ENCODE measurements at places on chromosomes 5 and 9. TPM values are rescaled to one million over a fixed set of nuclear protein-coding genes. Genes with fewer than 3 reads are reported as not detected.

LCN10 gene
- total RNA-seq = 2.4 TPM

CER1 gene
- total RNA-seq = 4.1 TPM

SAXO1 gene
- 0.02 TPM for total RNA-seq

TLX3 gene
- total RNA-seq = 0.16 TPM

PDE6A gene
- total RNA-seq = not detected

SLC25A48 gene
- total RNA-seq = 1.1 TPM

TAF11L4 gene
- total RNA-seq = not detected

SPATA31D4 gene
- total RNA-seq = not detected

GRIN1 gene
- total RNA-seq = 6.6 TPM

DNA sequence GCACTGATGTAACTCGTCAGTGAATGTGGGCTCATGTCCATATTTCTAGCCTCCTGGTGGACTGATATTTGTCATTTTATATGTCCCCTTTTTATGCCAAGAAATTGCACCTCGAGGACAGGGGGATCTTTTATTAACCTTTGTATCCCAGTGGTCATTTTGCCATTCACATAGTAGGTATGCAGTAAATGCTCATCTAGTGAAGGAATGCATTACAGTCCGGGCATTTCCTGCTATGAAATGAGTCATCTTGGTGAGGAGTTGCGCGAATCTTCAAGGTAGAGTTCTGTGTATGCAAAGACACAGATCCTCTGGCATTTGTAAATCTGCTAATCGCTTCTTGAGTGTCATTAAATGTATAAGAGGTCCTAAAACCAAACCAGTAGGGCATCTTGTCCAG lies 755.5 kb upstream of the ADAMTS16 start:
- no peak for DNase-seq

- no peak for DNase-seq
Measured at GRCh38 chr9:126219166-126219565, 107.5 kb upstream of the MVB12B start.

- DNase-seq = no peak
Measured at GRCh38 chr9:92561374-92562330, 25.9 kb upstream of the ECM2 start.

DNA sequence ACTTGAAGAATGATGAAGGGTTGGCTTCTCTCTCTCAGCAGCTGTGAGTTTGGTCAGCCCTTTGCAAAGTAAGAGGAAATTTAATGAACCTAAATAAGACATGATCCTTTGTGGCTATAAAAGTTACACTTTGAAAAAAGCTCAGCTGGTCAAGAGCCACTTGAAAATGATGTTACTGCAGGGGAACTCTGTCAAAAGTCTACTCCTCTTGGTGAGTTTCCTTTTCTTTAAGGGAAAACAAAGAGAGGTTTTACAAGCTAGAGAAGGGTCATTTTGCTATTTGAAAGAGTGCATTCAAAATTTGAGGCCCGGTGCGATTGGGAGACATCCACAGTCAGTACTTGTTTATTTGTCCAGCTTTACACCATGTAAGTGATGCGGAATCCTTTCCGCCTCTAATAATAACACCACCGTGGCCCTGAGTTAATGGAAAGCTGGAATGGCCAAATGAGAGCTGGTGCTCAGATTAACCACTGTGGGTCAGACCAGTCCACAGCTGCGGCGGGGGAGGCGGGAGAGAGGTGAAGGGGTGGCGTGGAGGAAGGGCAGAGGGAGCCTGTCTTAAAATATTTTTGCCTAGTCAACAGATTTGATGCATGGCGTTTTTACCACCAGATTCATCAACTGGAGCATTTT lies 404.0 kb downstream of the TLE4 start:
- no peak for DNase-seq

DNA sequence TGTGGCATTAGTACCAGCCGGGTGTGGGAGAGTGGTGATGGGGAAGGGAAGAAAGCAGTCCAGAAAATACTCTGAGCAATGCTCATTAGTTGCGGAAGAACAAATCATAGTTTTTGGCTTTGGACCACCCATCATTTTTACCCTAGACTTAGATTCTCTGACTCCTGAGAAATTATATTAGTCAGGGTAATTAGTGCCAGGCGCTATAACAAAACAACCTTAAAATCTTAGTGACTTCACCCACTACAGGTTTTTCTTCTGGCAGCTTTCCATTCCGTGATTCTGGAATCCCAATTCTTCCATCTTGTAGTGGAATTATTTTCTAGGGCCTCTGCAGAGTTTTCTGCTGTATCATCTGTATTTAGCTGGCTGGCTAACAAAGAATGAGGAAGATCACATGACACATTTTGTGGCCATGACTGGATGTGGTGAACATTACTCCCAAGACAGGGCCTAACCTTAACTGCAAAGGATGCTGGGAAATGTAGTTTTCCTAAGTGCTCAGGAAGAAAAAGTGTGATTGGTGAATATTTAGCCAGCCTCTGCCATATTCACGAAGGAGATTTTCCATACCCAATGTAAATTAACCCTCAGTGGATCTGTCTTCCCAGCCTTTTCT lies 373.0 kb upstream of the MEF2C start:
- no peak for DNase-seq

DNA sequence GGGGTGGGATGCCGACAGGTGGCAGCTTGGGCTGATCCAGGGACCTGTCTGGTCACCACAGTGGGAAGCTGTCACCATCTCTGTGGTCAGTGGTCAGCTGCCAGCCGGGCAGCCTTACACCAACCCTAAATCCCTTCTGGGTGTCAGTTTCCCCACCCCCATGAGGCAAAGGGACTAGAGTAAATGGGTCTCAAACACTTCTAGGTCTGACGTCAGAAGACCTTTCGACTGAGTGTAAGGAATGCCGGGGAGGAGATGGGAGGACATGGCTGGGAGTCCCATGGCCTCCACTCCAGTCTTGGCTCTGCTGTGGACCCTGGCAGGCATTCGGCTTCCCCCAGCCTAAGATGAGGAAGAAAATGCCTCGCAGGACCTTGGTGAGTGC lies 40.3 kb upstream of the SLC25A51 start:
- DNase-seq = no peak

GRCh38 chr5:9615331-9615730 lies 14.8 kb downstream of the TAS2R1 start:
- no peak for DNase-seq

- DNase-seq = no peak
Measured at GRCh38 chr5:37881359-37881758, 41.5 kb upstream of the GDNF start.

DNA sequence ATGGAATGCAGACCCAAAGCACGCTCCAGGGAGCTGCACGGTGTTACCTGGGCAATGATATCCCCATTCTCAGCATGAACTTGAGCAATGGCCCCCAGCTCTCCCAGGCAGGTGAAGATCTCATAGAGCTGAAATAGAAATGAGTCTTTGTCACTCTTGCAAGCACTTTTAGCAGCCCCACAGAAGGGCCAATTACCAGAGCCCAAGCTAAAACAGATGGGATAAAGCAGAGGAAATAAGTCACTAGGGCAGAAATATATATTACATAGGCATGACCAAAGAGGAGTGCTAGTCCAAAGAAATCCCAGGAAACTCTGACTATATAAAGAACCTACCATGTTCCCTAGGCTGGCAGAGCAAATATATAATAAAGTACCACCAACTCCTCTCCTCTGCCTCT lies 97.3 kb downstream of the DPYSL3 start:
- DNase-seq = no peak

GRCh38 chr9:81609782-81610739 lies 79.3 kb downstream of the TLE1 start:
- DNase-seq = no peak

- no peak for DNase-seq
Measured at GRCh38 chr5:169197343-169197742, 103.6 kb downstream of the SLIT3 start.

- no peak for DNase-seq
Measured at GRCh38 chr9:18703151-18703900, 229.4 kb downstream of the ADAMTSL1 start.

GRCh38 chr5:131812371-131813160 lies 15.7 kb upstream of the FNIP1 start:
- DNase-seq = no peak

DNA sequence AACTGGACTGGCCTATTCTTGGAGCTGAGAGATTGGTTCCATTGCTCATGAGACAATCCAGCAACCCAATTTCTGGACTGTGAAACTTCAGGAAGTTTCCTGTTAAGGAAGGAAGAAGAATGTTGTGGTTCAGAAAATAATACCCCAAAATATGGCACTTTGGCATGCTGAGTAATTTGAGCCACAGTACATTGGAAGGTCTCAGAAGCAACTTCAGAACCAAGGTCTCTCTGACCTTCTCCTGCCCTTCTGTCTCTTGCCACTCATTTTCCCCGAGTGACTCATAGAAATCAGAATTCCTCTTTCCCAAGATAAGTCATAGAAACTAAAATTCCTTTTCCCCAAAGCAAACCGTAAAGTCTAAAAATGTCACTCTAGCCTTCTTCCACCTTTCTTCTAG lies 1366.1 kb downstream of the PTPRD start:
- no peak for DNase-seq

GRCh38 chr9:27125030-27125429 lies 16.0 kb downstream of the TEK start:
- DNase-seq = no peak

GRCh38 chr5:7824995-7825394 lies 25.9 kb downstream of the CFAP90 start:
- DNase-seq = no peak

GRCh38 chr5:71705421-71705820 lies 13.7 kb upstream of the CARTPT start:
- DNase-seq = no peak

GRCh38 chr5:173778152-173778782 lies 109.9 kb upstream of the CPEB4 start:
- DNase-seq = no peak

GRCh38 chr5:24496268-24496667 lies 148.5 kb downstream of the CDH10 start:
- no peak for DNase-seq

GRCh38 chr5:159249158-159249557 lies 13.9 kb upstream of the UBLCP1 start:
- no peak for DNase-seq

DNA sequence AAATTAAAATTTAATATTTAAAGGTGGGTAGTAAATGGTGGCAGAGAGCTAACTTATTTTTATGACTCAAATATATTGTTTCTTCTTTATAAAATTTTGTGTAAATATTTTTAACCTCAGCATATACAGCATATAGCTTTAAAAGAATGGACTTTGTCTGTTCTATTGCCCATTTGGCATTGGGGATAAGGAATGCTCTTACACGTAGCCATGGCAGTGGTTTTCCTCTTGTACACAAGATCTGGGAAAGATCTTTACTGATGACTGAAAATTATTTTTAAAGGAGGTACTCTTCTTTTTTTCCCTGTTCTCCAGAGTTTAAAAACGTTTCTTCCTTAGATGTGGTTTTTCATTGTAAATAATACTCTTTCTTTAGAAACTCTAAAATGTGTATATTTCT lies 75.0 kb downstream of the PBX3 start:
- no peak for DNase-seq

DNA sequence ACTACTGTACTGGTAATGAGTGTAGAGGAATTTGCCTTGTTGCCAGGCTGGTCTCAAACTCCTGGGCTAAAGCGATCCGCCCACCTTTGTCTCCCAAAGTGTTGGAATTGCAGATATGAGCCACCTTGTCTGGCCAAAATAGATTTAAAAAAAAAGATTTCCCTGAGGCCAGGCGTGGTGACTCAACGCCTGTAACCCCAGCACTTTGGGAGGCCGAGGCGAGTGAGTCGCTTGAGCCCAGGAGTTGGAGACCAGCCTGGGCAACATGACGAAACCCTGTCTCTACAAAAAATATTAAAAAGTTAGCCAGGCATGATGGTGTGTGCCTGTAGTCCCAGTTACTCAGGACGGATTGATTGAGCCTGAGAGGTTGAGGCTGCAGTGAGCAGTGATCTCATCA lies 62.5 kb downstream of the IPO11 start:
- DNase-seq = no peak

Data from WTC11 (cell line).